RWPE1 (cell line): ENCODE measurements at places on chromosomes 16 and 17.

DNA sequence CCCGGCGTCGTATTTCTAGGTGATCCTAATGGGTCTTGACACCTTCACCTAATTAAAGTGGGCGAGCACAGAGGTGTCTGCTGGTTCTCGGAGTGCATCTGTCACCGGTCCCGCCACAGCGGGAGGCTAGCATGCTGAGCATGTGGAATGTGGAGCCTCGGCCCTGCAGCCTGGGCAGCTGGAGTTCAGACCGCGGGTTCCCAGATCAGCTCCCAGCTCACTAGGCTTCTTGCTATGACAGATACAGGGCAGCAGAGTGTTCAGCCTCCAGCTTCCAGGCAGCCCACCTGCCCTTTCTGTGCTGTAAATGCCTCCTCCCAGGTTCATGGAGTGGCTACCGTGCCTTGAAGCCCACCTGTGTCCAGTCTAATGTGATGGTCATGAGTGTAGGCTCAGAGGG, 166.7 kb downstream of the CPPED1 start:
- DNase-seq, result no peak

DNA sequence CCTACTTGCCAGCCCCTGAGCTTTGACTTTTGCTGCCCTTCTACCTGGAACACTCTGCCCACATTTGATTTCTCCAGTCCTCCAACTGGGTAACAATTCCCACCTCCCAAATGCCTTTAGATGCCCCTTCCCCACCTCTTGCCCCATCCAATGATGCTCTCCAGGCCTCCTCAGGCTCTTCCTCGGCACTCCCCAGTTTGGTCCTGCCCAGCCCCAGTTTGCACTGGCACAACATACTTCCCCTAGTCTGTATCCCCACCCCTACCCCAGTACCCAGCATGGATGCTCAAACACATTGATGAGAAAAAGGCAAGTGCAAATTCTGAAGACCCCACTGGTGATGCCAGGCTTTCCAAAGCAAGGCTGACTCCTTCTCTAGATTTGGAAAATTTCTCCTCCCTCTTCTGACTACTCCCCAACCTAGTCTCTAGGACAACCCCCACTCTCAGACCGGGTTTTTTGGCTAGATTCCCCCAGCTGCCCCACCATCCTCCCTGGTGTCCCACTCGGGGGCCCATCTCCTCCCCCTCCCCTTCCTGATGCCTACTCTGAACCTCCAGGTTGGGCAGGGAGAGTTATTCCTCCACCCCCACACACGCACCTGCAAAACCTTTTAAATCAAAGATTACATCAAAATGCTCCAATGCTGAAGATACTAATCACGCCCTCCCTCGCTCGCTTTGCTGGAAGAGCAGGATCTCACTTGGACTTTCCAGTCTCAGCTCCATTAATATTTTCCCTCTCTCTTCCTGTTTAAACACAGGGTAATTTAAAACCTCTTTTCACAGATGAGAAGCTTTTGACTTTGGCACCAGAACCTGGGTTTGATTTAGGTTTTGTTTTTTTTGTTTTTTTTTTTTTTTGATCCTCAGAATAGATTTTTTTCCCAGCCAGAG, 94.9 kb downstream of the TMEM132E start:
- no peak for DNase-seq

- DNase-seq, result no peak
Measured at GRCh38 chr17:16980061-16980460, 8.1 kb upstream of the TNFRSF13B start.

DNA sequence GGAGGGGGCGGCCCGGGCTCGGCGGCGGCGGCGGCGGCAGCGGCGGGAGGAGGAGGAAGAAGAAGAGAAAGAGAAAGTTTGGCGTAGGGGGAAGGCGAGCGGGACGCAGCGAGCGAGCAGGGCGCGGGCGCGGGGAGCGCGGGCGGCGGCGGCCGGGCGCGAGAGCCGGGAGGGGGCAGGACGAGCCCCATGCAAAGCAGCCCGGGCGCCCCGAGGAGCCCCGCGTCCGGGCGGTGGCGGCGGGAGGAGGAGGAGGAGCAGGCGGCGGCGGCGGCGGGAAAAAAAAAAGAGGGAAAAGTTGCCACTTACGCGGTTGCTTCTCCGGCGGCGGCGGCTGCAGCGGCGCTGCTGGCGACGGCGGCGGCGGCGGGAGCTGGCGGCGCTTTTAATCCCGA, 10.3 kb upstream of the ZFHX3 start:
- DNase-seq, result no peak

DNA sequence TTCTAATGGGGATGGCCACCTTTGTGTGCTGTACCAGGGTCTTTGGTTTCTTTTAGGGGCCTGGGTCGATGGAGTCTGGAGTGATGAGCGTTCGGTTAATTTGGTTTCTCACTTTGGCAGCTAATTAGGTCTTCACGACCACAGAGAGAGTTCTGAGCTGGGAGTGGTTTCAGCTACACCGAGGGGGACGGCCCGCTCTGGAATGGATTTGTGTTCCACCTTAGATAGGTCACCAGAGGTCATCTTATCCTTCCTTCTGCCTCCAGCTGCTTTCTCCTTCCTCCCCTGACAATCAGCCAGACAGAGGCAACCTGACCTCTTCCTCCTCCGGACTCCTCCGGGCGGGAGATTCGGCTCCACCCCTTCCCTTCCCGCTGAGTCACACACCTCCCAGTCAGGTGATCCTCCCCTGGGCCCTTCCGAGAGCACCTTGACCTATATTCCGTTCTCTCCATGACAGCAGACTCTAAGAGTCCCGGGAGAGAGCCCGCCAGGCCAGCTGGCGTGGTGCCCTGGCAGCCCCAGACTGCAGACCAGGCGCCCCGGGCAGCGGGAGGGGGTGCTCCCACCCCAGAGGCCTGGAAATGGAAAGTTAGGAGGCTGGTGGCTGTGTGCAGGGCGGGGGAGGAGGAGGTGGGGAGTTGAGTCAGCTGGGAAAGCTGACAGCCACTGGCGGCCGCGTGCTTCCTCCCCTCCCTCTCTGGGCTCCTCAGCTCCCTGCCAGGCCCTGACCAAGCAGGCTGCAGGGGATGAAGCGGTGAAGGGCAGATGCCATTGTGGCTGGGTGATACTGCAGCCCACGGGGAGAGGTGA, 44.7 kb downstream of the CHD9 start:
- peak; percentile 93 for DNase-seq

DNA sequence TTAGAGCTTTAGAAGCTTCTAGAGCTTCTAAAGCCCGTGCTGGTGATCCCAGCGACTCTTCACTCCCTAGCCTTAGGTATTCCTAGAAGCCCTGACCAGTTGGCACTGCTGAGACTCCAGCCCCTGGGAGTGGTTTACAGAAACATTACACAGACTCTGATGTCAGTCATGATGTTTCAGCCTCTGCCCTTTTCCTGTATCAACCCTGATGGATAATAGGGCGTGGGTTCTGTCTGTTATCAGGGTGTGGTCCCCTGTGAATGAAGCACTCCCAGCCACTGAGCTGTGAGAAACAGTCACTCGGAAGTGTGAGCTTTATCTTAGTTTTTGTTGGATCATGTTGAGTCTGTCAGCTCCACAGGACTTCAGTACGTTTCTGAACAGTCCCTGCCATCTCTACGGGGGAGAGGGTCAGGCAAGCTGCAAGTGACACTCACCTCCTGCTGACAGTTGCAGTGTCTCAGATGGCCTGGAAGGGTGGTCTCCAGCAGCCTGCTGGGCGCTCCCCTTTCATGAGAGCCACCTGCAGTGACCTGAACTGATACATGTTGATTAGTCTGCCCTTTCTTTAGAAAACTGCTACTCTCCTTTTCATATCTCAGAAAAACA, 12.8 kb downstream of the GOSR2 start:
- DNase-seq, result no peak

DNA sequence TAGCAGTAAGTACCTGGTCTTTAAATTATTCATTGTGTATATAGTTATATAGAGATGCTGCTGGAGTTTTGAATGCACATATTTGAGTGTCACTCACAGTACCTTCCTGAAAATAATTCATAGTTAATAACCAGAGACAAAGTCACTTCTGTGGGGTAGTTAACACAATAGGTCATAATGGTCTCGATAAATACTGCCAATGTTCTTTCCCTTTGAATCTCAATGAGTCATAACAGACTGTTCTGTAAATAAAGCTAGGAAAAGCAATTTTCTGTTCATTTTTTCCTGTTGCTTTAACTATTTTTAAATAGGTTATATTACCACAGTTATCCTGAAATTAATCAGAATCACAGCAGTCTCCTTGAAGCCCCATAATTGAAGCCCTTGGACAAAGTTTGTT, 87.2 kb downstream of the MAP2K4 start:
- DNase-seq, result peak; percentile 11

DNA sequence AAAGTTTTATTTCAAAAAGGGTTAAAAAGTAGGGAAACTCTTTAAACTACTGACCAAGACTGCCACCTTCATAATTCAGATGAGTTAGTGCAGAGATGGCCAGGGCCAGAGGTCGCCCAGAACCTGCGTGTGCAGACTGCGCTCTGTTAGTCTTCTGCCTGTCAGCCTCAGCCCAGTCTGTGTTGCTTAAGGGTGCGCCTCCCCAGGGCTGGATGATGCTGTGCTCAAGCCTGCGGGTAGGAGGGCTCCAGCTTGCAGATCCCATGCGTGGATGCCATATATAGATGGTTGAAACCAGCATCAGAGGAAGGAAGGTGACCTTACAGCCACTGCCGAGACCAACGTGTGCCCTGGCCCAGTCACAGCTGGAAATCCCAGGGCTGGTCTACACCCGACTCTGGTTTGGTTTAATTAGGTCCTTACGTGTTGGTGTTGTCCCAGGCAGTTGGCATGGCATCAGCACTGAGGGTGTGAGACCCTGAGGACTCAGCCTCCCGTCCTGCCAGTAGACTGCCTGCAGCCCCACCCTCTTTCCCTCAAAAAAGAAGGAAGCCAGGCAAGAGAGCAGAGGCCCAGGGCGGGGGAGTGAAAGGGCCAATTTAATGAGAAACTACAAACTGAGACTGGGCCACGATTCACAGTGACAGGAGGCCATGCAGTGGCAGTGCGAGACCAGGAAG, 27.7 kb downstream of the CDIP1 start:
- no peak for DNase-seq

GRCh38 chr17:43701318-43701743, 39.6 kb upstream of the MEOX1 start:
- DNase-seq, result no peak

DNA sequence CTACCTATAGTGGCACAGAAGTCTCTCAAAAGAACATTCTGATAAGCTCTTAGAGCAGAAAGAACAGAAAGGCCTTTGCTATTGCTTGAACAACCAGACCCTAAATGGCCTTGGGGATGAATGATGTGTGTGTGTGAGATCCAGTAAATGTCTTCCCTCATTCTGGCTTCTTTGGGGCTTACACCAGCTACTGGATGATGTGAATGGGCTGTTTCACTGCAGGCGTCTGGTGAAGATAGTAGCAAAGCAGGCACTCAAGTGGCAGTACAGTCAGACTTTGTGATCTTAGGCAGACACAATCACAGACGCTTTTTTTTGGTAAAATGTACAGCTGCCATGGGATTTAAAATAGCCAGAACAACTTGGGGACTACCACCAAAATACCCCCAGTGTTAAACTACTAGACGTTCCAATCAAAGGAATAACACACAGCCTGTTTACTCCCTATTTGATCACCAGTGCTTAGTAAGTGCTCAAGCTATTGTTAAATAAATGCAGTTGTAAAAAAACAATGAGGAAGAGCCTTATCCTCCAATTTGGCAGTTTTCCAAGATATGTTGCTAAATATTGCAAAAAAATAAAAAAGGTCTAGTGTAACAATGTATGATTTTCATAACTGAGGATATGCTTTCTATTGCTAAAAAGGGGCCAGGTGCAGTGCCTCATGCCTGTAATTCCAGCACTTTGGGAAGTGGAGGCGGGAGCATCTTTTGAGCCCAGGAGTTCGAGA, 17.9 kb downstream of the NDUFAB1 start:
- DNase-seq, result no peak

GRCh38 chr17:50458701-50459676, 9.7 kb downstream of the CHAD start:
- DNase-seq, result no peak

GRCh38 chr16:1082952-1083675, 10.6 kb downstream of the SSTR5 start:
- peak; percentile 64 for DNase-seq

DNA sequence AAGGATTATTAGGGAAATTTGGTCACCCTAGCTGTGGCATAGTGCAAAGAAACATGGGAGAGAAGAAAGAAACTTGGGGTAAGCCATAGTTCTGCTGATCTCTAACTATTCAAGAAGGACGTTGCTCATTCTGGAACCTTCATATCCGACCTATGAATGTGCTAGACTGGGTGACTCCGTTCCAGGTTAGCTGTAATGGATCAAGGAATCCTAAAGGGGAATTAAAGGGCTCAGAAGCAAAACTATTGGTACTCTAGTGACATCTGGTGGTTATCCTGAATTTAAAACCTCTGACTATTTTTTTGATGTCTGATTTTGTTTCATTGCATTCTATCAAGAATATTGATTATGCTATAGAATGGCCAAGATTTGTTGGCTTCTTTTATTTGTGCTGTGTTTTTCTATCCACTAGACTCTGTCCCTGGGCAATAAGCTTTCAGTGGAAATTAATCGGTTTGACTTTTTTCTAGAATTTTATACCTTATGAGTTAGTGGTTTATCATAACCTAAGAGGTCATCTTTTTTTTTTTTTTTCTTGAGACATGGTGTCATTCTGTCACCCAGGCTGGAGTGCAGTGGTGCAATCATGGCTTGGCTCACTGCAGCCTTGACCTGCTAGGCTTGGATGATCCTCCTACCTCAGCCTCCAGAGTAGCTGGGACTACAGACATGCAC, 19.5 kb downstream of the PCTP start:
- DNase-seq, result peak; percentile 74

DNA sequence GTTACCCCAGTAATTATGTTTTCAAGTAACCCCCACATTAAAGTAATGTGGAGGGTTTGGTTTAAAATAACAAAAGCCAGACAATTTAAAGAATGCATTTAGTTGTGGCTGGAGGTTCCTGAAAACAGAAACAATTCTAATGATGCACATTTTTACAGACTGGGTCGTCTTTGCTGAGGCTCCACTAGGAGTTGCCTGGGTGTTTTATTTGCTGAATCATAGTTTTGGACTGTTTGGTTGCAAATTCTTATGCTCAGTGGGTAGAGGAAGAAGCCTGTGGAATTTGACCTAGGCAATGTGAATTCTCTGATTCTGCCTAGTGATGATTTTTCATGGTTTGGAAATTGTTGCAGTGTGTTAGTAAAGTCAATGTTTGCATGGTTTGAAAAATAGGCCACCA, 16.3 kb downstream of the SHISA9 start:
- no peak for DNase-seq

DNA sequence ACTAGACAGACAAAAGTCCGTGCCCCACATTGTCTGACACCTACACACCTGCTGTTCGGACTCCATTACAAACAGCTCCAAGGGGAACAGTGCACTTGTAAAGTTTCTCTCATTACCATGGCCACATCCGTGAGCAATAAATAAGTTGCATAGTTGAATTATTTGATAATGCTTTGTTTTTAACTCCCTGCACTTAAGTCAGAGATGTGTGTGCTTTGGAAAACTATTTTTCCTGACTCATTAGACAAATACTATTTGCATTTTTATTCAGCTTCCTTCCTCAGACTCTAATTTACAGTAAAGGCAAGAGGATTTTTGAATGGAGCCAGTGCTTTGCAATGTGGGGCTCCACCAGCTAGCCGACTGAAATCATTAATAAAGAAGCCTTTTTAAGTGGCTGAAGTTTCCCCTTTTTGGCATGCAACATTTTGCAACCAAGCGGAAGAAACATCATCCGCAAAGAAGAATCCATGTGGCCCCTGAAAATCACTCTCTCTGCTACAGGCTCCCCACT, 6.5 kb upstream of the CCL2 start:
- no peak for DNase-seq
